ENCODE measurements at places on chromosomes 3 and 15.

DNA sequence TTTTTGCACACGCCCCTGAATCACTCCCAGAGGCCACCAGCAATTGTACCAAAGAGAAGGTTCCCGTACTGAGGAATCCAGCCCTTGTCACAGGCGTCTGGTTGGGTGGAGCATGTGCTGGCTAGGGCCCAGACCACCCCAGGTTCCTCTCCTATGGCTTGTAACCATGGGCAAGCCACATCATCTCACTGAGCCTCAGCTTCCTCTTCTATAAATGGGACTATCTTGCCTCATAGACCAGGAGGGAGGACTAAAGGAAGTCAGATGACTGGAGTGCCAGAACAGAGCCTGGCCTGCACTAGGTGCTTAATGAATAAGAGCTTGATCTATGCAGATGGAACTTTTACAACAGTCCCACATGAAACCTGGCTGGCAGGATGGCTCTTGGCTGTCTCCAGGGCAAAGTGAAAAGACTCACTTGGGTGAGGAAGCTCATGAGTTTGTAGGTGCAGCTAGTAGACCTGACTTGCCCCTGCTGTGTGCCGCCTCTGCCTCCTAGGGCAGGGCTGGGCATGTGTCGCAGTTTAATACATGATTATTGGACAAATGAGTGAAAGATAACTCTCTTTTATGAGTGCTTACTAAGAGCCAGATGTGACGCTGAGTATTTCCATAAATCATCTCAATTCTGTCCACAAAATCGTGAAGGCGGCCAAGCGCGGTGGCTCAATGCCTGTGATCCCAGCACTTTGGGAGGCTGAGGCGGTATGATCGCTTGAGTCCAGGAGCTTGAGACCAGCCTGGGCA is 29.3 kb downstream of the CTSH start:
- DNase-seq, result no peak

GRCh38 chr15:33309602-33310276 is 1.0 kb upstream of the RYR3 start:
- peak; percentile 4 for DNase-seq

- DNase-seq, result no peak
Measured at GRCh38 chr15:68301301-68301700, 23.8 kb downstream of the FEM1B start.

DNA sequence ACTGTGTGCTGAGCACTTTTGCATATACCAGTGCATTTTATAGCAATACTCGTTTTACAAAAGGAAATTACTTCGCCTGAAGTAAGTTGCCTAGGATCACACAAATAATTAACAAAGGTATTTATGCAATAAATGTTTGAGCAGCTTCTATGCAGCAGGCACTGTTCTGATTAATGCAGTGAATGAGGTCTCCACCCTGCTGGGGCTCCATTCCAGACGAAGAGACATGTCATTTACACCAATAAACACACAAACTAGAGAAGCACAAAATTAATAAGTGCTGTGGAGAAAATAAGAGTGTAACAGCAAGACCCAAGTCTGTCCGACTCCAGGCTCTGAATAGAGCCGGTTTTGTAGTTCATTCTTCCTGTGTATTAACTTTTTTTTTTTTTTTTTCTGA is 17.5 kb downstream of the NOX5 start:
- DNase-seq, result no peak

GRCh38 chr15:32706704-32707103 is 11.1 kb upstream of the GREM1 start:
- DNase-seq, result no peak

DNA sequence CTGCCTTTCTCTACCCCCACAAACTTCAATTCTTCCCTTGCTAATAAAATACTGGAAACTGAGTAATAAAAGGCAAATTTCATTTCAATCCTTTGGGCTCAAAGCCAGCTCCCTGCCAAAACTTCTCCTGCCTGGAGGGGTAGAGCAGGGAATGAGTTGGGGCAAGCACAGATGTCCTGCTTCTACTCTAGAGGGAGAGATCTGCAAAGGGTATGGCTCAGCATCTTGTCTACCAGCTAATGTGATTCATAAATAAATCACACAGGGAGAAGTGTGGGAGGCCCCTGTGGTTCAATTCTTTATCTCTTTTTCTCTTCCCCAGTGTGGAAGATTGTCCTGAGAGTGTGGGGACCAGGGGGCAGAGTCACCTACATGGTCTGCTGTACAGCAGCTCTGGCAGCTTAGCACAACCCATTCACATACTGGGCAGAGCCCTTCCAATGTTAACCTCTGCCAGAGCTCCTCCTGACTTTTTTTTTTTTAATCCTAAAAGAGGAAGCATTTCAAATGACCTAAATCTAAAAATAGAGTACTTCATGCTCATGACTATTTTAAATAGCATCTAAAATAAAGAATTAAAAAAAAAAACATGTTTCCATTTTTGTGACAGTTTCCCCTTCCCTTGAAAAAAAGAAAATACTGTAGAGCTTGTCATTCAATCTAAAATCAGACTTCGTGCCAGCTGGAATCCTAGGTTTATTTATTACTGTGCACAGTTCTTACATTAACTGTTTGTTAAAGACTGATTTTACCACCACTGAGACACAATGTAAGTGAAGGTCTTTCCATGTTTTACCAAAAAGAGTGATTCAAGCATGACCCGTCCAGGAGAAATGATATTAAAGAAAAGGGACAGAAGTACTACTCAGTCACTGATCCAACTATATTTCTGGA is 1083.7 kb upstream of the CFAP20DC start:
- DNase-seq, result no peak

- DNase-seq, result no peak
Measured at GRCh38 chr3:165336786-165337185, 140.6 kb upstream of the SLITRK3 start.

DNA sequence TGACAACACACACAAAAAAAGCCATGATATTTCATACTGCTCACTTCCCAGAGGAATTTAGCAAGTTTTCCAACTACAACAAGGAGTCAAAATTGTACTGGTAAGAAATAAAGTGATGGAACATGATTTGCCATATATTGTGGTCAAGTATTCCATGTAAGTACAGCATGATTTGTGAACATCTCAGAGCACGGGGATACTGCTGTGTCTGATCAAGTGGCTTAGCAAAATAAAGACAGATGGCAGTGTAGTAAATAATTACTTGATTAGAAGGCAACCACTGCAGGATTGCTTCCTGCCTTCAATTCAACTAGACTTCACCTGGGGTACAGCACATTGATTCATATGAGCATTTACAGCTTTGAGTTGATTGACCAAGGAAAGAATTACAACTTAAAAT is 51.6 kb upstream of the DUT start:
- DNase-seq, result no peak

GRCh38 chr3:15805756-15806266 is 8.0 kb upstream of the ANKRD28 start:
- DNase-seq, result no peak

GRCh38 chr3:54939557-54940300 is 11.9 kb upstream of the LRTM1 start:
- DNase-seq, result no peak

GRCh38 chr15:65743637-65744252 is 48.3 kb downstream of the DENND4A start:
- no peak for DNase-seq

DNA sequence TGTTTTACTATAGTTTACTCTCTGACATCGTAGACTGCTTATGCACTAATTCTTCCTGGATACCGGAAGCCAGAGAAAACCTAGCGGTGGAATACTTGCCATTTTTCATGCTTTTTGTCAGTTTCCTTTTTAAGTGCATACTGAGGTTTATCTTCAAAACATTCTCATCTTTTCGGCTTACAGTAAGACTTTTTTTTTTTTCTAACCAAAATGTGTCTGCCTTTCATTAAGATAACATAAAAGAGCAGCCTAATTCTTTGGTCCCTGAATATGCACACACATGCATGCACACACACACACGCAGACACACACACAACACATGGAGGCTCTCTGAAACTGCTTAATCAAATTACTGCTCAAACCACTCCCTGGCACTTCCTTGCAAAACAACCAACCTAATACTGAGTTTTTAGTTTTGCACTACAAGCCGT is 1.3 kb downstream of the ZNF445 start:
- DNase-seq, result peak; percentile 9

GRCh38 chr3:85161544-85161943 is 202.8 kb downstream of the CADM2 start:
- DNase-seq, result no peak

GRCh38 chr3:47003056-47003410 is 23.6 kb downstream of the NBEAL2 start:
- no peak for DNase-seq

DNA sequence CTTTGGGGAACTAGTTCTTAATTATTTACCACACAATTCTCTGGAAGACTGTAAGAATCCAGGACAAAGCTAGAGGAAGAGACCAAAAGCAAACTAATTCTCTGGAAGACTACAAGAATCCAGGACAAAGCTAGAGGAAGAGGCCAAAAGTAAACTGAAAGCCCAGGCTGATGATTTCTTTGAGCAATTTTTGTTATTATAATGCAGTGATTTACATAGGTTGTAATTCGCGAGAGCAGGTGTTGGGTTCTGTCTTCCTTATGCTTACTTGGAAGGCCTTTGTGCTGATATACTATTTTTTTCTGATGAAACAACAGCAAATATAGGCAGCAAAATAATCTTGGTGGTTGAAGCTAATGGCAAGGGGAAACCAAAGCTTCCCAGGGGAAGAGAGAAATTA is 5.2 kb downstream of the SPTSSB start:
- DNase-seq, result no peak

GRCh38 chr3:128316481-128316891 is 150.2 kb downstream of the DNAJB8 start:
- DNase-seq, result peak; percentile 66

- no peak for DNase-seq
Measured at GRCh38 chr3:9402410-9403228, 5.2 kb downstream of the SETD5 start.

- DNase-seq, result no peak
Measured at GRCh38 chr3:6605227-6605626, 255.7 kb upstream of the GRM7 start.

DNA sequence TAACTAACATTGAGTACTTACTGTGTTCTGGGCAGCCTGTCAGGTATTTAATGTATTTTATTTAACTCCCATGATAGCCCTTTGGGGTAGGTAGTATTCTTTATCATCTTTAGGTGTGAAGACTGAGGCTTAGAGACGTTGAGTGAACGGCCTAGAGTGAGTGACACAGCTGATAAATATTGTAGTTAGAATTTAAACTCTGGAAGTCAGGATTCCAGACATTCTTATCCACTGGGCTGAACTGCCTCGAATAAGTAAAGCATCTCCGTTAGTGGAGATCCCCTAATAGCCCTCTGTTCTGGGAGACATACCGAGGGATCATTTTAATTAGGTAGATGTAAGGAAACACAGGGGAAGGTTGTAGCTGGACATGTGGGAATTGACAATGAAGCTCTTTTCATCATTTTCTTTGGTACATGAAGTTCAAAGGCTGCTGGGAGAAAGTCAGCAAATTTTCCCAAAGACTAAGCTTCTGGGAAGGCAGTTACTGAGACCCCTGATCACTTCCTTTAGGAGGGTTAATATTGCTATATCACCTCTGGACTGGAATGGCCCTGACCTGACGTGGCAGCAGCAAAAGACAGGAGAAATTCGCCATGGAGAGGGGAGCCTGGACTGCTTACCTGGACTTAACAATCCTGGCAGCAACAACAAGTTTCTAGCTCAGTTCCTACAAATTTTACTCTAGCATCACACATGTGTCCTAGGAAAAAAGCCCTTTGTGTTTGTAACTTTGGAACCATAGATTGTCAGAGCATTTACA is 11.7 kb upstream of the PDCD6IP start:
- DNase-seq, result no peak

DNA sequence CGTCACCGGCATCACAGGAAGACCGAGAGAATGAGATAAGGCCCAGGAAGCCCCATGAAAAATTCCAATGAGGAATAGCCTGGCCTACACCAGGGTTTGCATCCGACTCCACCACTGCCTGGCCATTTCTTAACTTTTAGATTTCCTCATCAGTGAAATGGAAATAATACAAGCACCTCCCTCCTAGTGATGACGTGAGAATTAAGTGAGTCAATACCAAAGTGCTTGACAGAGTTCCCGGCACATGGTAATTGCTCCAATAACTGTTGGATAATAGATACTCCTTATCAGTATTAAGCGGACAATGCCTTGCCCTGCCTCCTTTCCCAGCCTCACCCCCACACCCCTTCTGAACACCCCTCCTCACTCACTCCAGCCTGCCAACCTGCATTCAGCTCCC is 105.4 kb downstream of the TLE3 start:
- no peak for DNase-seq

GRCh38 chr3:157317895-157318294 is 118.8 kb upstream of the PTX3 start:
- no peak for DNase-seq

GRCh38 chr15:83848315-83849050 is 194.6 kb downstream of the ADAMTSL3 start:
- DNase-seq, result no peak

- peak; percentile 19 for DNase-seq
Measured at GRCh38 chr3:48595075-48595525, at the start of gene COL7A1. COL7A1 (minus strand) TSS chr3:48595329; CDS start chr3:48595159, 170 bp downstream.

DNA sequence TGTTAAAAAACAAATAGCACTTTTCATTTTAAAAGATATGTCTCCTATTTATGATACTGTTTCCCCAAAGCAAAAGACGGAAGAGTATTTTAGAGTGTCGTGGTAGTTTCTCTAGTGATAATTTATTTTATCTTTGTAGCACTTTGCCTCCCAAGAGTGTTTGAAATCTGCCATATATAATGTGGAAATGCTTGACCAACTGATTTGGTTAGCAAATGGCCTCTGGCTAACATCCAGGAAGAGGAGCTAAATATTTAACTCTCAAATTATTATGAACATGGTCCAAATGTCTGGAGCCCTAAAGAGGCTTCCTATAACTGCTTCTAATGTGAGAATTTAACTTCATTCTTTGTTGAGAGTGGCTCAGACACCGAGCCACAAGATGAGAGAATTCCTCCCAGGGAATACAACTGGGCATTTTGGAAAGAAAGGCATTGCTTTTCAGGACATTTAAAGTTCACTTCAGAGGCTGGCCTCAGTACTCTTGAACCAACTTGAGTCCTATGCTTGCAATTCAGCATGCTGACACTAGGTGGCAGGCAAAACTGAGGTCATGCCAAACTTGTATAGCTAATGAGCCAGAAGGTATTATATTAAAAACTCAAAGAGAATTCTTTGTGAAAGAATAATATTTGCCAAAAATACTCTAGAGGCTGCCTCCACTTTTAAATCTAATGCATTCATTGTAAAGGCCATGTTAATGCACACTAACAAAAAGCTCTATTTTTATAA is 104.5 kb downstream of the RARB start:
- DNase-seq, result peak; percentile 59

DNA sequence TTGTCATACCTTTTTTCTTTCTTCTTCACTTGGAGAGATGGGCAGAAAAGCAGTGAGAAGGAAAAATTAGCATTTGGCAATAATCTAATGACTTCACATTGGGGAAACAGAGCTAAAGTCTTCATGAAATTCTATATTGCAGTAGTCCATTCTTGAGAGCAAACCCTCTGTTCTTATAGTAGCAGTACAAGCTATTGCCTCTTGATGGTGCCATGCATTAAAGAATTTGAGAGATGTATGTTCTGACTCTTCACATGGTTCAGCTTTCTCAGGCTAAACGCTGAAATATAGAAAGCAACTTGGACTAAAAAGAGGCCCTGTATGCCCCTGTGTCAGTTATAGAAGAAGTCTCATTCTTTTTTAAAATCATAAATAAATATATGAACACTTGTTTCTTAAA is 36.0 kb downstream of the PHLDB2 start:
- DNase-seq, result no peak

- no peak for DNase-seq
Measured at GRCh38 chr3:31713816-31714215, 181.1 kb downstream of the STT3B start.

GRCh38 chr3:12400616-12401194 is 83.6 kb upstream of the TSEN2 start:
- DNase-seq, result no peak

Measured in stimulated activated CD4-positive, alpha-beta T cell treated with anti-CD3 and anti-CD28 coated beads, Interleukin-15, amount 100 ng/mL, for 24 hours (primary cell).